ENCODE measurements at places on chromosomes 12 and 14. TPM values are rescaled to one million over a fixed set of nuclear protein-coding genes. Genes with fewer than 3 reads are reported as not detected.

TSPAN19 gene
- polyA plus RNA-seq: 2.9 TPM

MLEC gene
- 195 TPM for polyA plus RNA-seq

OTX2 gene
- not detected for polyA plus RNA-seq

STON2 gene
- 13.6 TPM for polyA plus RNA-seq

LALBA gene
- polyA plus RNA-seq: not detected

All from right lung (tissue), 10 donors.